ENCODE measurements at places on chromosomes 5 and 9.

GRCh38 chr9:88076286-88077070 is 61.8 kb downstream of the SPATA31C2 start:
- DNase-seq, result peak; percentile 89

DNA sequence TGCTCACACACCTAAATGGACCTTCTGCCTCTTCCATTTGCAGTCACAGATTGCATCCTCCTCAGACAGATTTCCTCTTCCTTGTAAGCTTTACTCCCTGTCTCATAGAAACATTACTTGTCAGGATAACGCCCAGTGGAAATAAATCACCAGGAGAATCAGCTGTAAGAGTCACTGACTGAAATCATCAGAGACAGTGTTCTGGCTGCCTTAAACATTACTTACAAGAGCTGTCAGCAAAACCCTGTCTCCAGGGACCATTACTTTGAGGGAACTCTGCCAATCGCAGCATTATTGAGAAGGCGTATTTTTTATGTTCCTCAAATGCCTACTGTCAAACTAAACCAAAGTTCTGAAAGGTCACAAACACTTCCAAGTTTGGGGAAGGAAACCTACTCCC is 5.9 kb downstream of the DPYSL3 start:
- no peak for DNase-seq

GRCh38 chr5:6961123-6961522 is 247.9 kb downstream of the TENT4A start:
- no peak for DNase-seq

GRCh38 chr5:34737731-34738130 is 81.6 kb downstream of the RAI14 start:
- no peak for DNase-seq

DNA sequence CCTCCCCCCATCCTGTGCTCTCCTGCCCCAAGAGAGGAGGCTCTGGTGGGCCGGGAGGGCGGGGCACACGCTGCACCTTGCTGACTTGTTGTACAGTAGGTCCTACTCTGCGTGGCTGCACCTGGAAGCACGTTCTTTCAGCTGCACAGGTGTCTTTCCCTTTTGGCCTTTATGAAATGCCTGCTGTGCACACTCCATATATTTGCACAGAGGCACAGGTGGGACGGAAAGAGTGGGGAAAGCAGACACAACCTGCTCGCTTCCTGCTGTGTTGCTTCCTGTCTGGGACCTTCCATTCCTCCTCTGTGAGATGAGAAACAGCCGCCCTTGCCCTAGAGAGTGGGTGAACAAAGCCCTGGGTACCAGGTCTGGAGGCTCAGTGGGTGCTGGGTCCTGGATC is 4.8 kb downstream of the USP20 start:
- no peak for DNase-seq

GRCh38 chr9:78468231-78468630 is 171.3 kb downstream of the PSAT1 start:
- DNase-seq, result peak; percentile 24

- DNase-seq, result peak; percentile 88
Measured at GRCh38 chr9:87445646-87446045, 52.0 kb upstream of the DAPK1 start.

DNA sequence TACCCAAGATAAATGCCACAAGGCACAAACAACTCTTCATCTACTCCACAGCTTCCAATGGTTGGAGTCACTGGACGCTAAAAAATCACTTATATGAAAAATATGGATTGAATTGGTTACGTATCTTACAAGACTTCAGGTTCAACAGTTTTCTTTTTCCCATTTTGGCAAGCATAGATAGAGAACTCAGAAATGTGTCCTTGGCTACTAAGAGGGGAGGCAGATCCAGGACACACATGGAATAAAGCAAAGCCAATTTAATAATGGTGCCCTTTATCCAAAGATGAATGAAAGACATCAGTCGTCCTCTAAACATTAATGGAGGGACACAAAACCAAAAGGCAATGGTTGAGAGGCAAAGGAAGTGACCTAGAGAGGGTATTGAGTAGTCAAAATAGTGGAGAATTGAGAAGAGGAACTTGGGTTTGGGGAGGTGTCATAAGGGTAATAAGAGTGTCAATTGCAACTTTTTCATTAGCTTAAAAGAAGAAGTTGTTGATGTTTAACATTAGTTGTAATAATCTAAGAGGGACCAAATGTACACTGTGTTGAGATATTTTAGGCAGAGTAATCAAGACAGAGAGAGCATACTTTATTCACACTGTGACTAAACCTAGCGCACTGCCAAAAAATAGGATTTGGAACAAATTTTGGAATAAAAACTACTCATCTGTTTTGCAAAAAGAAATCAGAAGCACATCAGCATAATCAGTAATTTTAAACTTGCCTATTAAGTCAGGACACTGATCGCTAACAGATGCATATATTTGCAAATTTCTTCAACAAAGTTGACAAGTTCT is 308.2 kb downstream of the ARL15 start:
- DNase-seq, result peak; percentile 29

DNA sequence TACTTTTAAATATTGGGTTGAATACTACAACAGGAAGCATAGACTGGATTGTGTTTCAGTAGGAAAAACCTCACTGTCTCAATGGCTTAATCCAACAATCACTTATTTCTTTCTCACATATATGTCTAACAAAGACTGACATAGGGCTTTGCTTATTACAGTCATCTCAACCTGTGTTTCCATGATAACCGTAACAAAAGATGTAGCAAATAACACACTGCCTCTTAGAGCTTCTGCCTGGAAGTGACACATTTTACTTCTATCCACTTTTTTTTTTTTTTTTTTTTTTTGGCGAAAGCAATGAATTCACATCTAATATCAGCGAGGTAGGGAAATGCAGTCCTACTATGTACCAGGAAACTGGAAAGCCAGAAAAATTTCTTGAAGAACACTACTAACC is 204.9 kb upstream of the CDKN2B start:
- DNase-seq, result no peak

- DNase-seq, result peak; percentile 50
Measured at GRCh38 chr5:28046596-28046995, 1008.2 kb upstream of the CDH9 start.

DNA sequence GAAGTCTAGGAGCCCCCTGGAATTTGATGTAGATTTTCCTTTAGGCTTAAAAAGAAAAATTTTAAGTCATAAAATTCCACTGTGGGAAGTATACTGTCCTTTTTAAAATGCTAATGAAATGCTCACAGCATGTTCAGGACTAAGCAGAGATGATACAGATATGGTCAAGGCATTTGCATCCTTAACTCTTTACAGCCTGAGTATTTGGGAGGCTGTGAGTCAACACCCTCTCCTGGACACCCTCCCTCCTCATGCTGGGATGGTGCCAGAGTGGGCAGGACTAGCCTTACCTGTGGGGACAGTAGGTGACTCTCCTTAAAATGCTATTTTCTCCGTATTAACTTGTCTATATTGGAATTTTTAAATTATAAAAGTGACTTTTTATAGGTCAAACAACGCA is 197.4 kb upstream of the ELL2 start:
- no peak for DNase-seq

DNA sequence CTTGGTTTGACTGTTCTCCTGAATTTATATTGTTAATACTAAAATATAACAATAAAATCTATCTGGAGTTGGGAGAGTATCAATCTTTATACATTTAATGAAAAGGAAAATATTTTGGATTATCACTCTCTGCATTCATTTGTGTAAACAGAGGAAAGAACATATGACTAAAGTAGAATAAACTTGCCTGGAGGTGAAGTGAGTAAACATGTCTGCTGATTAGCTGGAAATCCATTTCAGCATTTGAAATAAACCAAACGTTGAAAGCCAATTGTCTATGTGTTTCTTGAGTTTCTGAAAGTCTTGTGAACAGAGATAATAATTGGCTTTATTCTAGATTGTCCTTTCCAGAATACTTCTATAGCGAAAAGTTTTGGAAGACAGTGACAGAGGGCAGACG is 776.2 kb downstream of the SEMA5A start:
- no peak for DNase-seq

GRCh38 chr9:95003689-95004410 is 277.4 kb downstream of the AOPEP start:
- peak; percentile 62 for DNase-seq

- DNase-seq, result no peak
Measured at GRCh38 chr9:125821078-125821477, 73.9 kb downstream of the PBX3 start.

GRCh38 chr9:110346325-110346724 is 8.7 kb upstream of the TXNDC8 start:
- DNase-seq, result no peak

- no peak for DNase-seq
Measured at GRCh38 chr9:129250786-129251185, 72.7 kb upstream of the IER5L start.

GRCh38 chr5:63125862-63126261 is 547.2 kb downstream of the LRRC70 start:
- peak; percentile 46 for DNase-seq

DNA sequence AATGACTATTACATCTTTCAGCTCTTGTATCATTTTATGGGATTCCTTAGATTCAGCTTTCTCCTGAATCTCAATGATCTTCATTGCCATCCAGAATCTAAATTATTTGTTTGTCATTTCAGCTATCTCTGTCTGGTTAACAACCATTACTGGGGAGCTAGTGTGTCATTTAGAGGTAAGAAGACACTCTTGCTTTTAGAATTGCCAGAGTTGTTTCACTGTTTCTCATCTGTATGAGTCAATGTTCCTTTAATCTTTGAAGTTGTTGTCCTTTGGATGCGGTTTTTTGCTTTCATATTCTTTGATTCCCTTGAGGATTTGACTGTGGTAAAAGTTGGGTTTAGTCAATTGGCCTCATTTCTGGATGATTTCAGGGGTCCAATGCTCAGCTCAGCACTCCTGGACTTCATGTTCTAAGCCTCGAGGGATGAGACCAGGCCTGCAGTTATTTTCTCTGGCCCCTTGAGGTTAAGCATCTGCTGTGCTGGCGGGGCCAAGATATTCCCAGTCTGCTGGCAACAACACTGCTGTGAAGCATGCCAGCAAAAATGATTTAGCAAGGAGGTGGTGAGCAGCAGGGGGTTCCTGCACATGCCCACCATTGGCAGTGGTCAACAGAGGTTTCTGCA is 102.4 kb upstream of the PCSK5 start:
- DNase-seq, result no peak

- no peak for DNase-seq
Measured at GRCh38 chr5:5164163-5164562, 24.0 kb downstream of the ADAMTS16 start.

DNA sequence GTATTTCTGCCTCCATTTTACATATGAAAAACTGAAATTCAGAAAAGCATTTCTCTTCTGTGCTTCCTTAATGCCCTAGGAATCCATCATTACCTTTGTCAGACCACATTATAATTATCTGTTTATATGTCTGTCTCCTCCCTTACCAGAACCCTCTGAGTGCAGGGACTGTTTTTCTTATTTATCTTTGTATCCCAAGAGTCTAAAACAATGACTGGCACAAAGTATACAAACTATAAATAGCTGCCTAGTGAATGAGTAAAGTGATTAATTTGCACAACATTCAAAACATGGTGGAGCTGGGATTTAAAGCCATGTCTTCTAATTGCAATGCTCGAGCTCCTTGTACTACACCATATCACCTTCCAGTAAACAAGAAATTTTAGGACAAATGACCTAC is 49.3 kb upstream of the HK3 start:
- no peak for DNase-seq

DNA sequence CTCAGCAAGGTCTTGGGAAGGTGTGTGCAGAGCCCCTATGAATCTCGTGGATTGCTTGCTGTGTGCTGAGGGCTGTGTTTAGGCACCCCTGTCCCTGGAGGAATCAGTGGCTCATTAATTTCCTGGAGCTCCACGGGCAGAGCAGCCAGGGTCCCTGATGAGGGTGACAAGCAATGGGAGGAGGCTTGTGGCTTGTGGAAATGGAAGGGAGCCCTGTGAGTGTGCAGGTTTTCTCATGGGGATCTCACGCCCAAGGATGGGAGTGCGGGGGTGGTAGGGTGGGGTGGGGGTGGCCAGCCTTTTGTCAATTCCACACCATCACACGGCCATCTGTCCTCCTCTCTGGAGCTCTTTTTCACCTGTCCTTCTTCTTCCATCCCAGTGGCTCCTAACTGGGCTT is 25.3 kb downstream of the PHF2 start:
- DNase-seq, result no peak

GRCh38 chr5:116212225-116212624 is 127.4 kb downstream of the COMMD10 start:
- DNase-seq, result no peak
